ENCODE measurements at places on chromosomes 11 and 22. TPM values are rescaled to one million over a fixed set of nuclear protein-coding genes. Genes with fewer than 3 reads are reported as not detected.

- DNase-seq: no peak
These were observed 38.0 kb downstream of the C2CD3 start for GRCh38 chr11:74132833-74133232.

DNA sequence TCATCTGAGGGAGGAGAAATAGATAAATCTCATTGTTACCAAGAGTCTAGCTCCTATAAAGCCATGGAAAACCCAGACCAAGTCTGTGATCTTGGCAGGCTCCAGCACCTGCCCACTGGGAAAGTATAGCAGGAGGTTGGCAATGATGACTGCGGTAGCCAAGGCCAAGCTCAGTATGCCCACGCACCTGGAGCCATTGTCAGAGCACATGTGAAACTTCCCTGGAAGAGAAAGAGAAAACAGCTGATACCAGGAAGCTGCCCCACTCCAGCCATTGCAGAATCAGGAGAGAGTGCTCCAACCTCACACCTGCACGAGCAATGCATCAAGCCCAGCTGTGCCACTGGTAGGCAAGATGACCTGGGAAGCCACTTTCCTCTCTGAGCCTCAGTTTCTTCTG lies 62.2 kb upstream of the HEPHL1 start:
- no peak for DNase-seq

The SOX6 gene
- total RNA-seq: 3.1 TPM

- DNase-seq: no peak
These were observed 155.2 kb downstream of the DCDC1 start for GRCh38 chr11:31214372-31214771.

- no peak for DNase-seq
These were observed 560.8 kb downstream of the ETS1 start for GRCh38 chr11:128026596-128026995.

GRCh38 chr11:64627371-64627770 lies 36.4 kb downstream of the SLC22A12 start:
- DNase-seq: no peak

- no peak for DNase-seq
These were observed 6.3 kb upstream of the RAB39A start for GRCh38 chr11:107921997-107922396.

DNA sequence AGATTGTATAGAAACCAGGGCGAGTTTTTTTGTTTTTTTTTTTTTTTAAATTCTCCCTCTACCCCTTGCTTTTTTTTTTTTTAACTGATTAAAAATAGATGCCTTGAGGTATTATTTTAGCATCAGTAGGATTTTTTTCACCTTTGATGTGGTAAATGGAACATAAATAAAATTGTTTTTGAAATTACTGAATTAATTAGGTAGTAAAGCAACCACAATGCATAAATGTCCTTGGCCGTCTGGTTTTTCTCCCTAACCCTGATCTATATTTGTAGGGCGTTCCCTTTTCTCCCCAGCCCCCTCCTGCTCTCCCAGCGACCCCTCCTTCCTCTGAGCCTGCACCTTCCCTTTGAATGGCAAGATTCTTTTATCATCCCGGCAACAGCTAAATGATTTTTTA lies 107.8 kb downstream of the ZBTB16 start:
- DNase-seq: no peak

DNA sequence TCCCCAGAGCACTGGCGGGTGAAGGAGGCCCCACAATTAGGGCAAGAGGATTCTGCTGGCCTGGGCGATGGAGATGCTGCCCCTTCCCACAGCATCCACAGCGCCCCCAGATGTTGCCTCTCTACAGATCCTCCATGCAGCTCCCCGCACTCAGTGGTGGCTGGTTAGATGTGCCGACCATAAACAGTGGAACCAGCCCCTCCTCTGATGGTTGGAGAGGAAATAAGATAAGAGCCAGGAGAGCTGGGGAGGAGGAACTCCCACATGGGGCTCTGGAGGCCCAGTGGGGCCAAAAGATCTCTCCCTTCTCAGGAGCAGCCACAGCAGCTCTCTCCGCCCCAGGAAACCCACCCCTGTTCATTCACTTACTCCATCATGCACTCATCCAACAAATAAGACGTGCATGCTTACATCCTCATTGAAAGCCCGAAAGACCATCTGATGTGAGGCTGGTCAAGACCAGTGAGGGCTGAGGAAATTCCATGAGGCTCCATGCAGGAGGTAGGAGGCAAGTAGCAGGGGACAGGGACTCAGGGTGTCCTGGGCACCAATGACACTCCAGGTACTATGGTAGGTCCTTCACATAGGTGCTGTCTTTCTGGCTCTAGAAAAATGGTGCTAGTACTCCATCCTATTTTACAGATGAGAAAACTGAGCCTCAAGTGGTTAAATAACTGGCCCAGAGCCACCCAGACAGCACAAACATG lies 1.5 kb downstream of the PTGDR2 start:
- no peak for DNase-seq

The SLC17A6 gene
- total RNA-seq: not detected

- no peak for DNase-seq
These were observed 57.5 kb downstream of the ANO1 start for GRCh38 chr11:70135625-70136059.

GRCh38 chr11:13160806-13161205 lies 116.8 kb upstream of the BMAL1 start:
- peak; percentile 61 for DNase-seq

The RAB38 gene
- total RNA-seq: 1.8 TPM

DNA sequence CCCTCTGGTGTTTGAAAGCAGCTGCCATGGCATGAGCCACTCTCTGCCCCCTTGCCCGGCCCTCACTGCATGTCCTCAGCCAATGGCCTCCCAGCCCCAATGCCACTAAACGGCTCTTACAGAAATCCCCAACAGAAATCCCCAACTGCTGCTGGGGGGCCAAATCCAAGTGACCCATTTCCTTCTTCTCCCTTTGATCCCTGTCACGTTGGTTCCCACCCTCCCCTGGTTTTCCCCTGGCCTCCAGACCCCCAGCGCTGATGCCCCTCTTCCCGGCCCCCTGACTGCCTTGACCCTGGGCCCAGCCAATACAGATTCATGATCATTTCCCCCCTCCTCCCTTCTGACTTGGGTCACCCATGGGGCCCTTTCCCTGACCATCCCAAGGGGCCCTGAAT lies 30.9 kb downstream of the IGLL1 start:
- DNase-seq: no peak

- DNase-seq: no peak
These were observed 1033.9 kb downstream of the TBC1D22A start for GRCh38 chr22:47796128-47796908.

- DNase-seq: peak; percentile 62
These were observed 53.1 kb downstream of the CNTF start for GRCh38 chr11:58675334-58676155.

GRCh38 chr22:37654563-37655251 lies 3.8 kb upstream of the PDXP start:
- no peak for DNase-seq

- DNase-seq: no peak
These were observed 7.3 kb downstream of the SELENOM start for GRCh38 chr22:31099841-31100761.

GRCh38 chr22:37848587-37849088 lies 581 bp upstream of the EIF3L start:
- no peak for DNase-seq

DNA sequence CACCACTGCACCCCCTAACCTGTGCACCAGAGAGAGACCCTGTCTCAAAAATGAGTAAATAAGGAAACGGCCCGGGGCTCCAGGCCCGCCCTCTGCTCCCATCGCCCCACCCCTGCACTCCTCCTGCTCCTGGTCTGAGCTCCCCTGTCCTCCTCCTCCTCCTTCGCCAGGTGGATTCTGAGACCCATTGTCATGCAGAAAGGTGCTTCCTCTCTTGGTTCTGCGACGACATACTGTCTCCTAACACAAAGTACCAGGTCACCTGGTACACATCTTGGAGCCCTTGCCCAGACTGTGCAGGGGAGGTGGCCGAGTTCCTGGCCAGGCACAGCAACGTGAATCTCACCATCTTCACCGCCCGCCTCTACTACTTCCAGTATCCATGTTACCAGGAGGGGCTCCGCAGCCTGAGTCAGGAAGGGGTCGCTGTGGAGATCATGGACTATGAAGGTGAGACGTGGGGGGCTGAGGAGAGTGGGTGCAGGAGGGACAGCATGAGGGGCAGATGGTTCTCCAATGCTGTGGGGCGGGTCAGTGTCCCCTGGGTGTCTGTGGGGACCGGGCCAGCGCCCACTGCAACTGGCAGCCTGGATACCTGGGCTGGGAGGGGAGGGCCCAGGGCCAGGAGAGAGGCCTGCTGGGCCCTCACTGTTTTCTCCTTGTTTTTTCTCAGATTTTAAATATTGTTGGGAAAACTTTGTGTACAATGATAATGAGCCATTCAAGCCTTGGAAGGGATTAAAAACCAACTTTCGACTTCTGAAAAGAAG lies 3.1 kb upstream of the APOBEC3D start:
- DNase-seq: no peak

- no peak for DNase-seq
These were observed 265.4 kb upstream of the ARHGAP20 start for GRCh38 chr11:110977661-110978060.

The COX8A gene
- 1,196 TPM for total RNA-seq

The DCPS gene
- total RNA-seq: 12.6 TPM

DNA sequence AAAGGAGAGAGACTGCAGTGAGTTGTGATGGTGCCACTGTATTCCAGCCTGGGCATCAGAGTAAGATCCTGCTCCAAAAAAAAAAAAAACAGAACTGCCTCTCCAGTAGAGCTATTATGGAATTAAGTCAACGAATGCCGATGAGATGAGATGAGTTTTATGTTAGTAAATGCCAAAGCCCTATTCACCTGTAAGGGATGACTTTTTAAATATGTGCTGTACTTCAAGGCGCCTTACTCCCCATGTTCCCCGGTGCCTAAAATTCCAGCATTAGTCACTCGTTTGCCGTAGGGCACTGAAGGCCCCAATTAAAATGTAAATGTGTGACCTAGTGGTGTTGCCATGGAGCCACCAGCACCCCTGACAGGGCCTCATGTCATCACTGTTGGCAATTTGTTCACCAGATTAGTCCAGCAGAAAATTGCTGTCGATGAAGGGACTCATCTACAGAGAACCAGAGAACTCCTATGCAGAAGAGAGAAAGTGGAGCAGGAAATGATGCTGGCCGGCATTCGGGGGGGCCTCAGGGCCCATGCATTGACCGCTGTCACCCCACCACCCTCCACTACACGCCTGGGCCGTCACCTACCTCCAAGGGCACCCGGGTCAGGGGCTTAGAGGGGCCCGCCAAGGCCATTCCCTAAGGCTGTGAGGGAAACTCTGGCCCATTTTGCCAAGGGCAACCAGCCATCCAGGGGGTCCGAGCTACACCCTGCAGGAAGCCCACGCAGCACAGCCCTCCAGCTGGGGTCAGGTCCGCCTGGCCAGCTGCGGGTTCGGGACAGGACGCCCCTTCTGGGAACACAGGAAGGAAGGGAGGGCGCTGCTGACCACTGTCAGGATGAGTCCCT lies 17.8 kb downstream of the LIF start:
- no peak for DNase-seq

DNA sequence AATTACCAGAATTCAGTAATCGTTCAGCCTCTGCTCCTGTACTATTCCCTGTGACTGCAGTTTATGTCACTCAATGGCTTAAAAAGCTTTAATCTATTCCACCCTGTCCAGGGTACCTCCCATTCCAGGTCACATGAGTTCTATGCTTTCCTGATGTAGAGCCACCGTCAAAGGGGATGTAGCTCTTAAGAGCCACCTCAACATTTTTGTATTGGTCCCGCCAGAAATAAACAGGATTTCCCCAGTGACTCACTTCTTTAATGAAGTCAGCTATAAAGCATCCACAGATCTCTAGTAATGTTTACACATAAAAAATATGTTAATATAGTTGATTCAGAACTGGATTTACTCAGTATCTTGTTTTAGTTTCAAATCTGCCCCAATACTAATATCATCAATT lies 1.3 kb upstream of the OR8D1 start:
- no peak for DNase-seq

The EIF3F gene
- total RNA-seq: 473 TPM

GRCh38 chr22:46387748-46388147 lies 52.2 kb downstream of the TRMU start:
- DNase-seq: no peak

The OR52B6 gene
- not detected for total RNA-seq

DNA sequence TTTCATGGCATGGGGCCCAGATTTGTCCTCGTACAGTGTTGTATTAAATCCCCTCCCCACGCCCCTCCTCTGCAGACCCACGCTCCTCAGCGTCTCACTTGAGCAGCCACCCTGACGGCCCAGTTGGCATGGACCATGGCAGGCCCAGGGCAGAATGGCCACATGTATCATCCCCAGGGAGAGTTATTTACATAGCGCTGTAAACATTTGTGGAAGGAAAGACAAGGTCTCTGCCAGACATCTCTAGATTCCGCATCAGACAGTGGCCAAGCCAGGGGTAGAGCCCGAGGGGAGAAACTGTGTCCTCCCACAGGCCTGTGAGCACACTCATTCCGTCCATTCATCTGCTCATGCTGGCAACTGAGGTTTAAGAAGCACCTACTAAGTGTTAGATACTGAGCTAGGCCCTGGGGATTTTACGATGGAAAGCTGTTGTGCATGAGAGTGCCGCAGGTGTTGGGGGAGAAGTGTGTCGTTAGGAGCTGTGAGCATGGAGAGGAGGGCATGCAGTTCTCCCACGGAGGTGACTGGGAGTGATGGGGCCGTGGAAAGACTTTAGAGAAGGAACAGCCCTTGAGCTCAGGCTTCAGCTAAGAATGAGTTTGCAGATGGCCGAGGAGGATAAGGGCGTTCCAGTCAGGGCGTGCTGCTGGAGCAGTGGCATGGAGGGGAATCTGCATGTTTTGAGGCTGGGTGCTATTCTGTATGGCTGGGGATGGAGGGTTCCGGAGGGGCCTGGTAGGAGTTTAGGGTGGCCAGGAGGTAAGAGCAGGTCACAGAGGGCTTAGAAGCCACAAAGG lies 94.9 kb downstream of the GRIK4 start:
- DNase-seq: no peak

- DNase-seq: no peak
These were observed 167.1 kb downstream of the ETS1 start for GRCh38 chr11:128420265-128420664.

DNA sequence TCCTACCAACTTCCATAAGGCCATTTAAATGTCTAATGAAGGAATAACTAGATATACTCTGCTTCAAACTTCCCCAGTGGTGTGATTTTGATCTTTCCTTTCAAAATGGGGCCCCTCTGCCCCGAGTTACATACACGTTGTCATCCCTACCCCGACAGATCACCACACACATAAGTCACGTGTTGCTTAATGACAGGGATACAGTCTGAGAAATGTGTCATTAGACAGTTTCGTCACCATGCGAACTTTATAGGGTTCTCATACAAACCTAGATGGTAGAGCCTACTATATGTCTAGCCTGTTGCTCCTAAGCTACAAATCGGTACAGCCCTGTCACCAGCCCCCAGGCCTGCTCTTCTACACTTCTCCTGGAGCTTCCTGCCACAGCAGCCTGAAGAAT lies 49.8 kb upstream of the SCUBE2 start:
- no peak for DNase-seq

DNA sequence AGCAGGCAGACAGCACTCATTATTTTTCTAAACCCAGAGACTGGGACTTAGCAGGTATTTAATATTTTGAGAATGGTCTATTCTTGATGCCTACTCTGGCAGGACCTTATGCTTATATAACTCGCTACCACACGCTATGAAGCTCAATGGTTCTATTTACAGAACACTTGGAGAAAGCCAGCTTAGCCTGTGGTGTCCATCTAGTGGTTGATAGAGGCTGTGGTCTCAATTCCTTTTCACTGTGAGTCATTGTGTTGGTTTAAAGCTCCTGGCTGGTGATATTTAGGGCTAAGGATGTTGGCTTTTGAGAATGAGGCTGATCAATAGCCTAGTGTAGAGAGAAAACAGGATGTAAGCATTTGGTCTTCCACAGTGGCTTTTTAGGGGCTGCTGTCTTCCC lies 206.4 kb downstream of the DBX1 start:
- no peak for DNase-seq
